ENCODE measurements at places on chromosomes 2 and 18.
A peak's percentile ranks its signal among the peaks of the same experiment; 100 is the strongest.

DNA sequence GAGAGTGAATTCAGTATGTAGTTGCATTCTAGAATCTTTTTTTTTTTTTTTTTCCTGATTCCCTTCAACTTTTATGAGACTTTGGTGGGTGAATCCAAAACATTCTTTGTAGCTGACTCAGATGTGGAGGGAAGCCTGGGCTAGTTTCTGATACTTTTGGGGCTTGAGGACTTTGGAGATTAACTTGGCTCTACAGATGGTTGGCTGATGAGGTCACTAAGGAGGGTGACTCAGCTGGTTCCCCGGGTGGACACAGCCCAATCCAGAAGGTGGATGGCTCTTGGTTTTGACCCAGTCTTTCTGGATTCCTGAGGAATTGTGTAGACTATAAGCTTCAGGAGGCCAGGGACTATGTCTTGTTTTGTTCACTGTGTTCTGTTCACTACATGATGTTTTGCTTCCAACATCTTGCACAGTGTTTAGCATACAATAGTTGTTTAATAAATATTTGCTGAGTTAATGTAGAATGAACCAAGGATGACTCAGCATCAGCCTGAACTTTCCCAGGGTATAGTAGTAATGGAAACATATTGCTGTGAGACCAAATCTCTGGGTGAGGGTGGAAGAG, 30.5 kb downstream of the LAMA3 start:
- DNase-seq = peak; percentile 86

DNA sequence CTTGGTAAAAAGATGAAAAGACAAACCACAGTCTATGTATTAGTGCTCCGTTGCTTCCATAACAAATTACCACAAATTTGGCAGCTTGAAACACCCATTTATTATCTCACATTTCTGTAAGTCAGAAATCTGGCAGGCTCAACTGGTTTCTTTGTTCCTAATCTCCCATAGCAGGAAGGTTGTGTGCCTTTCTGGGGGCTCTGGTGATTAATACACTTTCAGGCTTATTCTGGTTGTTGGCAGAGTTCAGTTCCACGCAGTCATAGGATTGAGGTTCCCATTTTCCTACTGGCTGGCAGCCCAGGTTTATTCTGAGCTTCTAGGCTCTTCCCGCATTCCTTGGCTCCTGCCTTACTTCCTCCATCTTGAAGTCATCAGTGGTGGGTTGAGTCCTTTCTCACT, 189.3 kb downstream of the ANAPC1 start:
- no peak for DNase-seq

GRCh38 chr2:229794636-229795035, 80.3 kb upstream of the DNER start:
- no peak for DNase-seq

- DNase-seq = no peak
Measured at GRCh38 chr2:147543056-147543455, 301.8 kb upstream of the ACVR2A start.

- DNase-seq = no peak
Measured at GRCh38 chr2:98598781-98599428, 9.4 kb downstream of the COA5 start.

DNA sequence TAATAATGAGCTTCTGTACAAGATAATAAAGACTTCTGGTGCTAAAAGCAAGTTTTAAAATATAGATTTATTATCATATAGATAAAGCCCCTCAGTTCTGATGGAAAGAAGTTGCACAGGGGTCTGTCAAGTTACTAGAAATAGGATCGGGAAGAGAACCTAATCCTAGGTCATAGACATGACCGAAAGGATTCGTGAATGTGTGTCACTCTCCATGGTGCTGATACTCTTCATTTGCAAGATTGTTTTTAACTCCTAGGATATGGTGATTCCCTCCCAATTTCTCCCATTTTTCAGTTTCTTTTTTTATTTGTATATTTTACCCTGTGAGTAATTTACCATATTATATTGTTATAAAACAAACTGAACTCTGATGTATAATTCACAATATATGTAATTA, 58.9 kb upstream of the CTNNA2 start:
- DNase-seq = no peak

DNA sequence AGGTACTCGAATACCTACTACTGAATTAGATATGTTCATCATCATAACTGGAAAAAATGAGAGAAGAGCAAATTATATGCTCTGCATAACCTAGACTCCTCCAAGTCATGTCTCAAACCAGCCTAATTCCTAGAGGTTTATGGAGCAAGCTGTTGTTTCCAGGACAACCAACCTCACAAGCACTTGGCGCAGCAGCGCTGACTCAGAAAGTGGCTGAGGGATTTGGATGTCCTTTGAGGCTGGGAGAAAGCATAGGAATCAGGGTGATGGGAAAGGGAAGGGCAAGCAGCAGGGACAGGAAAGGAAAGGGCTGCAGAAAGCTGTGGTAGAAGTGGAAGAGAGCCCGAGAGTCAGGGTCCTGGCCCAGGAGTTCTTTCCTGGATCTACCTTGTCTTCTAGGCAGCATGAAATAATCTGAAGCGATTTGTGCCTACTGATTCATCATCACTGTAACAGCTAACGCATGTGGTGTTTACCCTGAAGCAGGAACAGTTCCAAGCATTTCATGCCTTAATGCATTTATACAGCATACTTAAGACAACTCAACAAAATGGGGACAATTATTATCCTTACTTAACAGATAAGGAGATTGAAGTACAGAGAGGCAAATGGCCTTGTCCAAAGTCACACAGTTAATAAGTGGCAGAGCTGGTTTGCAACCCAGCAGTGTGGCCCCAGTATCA, 3.7 kb downstream of the PLEK start:
- DNase-seq = peak; percentile 65

GRCh38 chr18:56565551-56566345, 72.6 kb downstream of the TXNL1 start:
- DNase-seq = no peak

- no peak for DNase-seq
Measured at GRCh38 chr2:216012830-216013079, 596 bp downstream of the MREG start.

DNA sequence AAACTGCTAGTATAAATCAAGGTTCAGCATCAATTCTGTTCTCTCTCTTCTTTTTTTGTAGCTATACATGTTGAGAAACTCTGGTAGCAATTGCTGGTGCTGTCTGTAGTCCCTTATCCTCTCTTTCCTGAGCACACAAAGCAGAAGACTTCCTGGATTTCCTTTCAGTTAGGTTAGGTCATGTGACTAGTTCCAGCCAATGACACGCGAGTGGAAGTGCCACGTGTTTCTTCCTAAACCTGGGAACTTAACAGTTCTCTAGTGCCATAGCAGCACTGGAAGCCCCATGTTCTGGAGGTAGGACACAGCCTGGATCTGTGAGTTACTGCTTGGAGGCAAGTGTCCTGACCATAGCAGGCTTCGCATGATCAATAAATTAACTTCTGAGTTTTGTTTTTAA, 125.9 kb downstream of the PLA2R1 start:
- no peak for DNase-seq

GRCh38 chr2:44573996-44574395, 212.2 kb downstream of the CAMKMT start:
- DNase-seq = no peak

GRCh38 chr18:23596183-23596582, 9.9 kb upstream of the NPC1 start:
- DNase-seq = no peak

GRCh38 chr2:28750316-28751251, 1.0 kb upstream of the PPP1CB start:
- DNase-seq = no peak

DNA sequence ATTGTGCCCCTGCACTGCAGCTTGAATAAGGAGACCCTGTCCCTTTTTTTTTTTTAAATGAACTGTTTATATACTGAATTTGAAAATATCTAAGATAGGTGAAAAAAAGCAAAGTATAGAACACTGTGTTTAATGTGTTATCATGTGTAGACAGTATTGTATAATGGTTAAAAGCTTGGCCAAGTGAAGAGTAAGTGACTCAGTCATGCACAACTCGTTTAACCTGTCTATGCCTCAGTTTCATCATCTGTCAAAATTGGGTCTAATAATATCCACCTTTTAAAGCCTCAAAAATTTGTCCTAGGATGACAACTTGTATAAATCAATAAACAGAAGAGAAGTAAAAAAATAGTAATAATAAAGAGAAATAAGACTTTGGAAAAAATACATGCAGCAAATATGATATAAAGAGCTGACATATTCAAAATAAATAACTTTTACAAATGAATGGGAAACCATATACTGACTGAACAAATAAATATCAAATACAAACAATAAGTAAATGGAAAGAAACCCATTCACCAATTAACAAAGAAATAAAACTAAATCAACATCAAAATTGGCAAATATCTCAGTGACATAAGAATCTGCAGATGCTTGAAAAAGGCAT, 113.7 kb downstream of the C2orf74 start:
- no peak for DNase-seq

- no peak for DNase-seq
Measured at GRCh38 chr2:82317012-82317411, 2012.5 kb upstream of the LRRTM1 start.

- DNase-seq = no peak
Measured at GRCh38 chr2:231325826-231326225, 69.7 kb upstream of the B3GNT7 start.

- no peak for DNase-seq
Measured at GRCh38 chr2:112959109-112959812, 18.5 kb upstream of the IL36G start.

- DNase-seq = no peak
Measured at GRCh38 chr2:66683599-66683998, 248.7 kb downstream of the MEIS1 start.

GRCh38 chr2:152238016-152238415, 62.5 kb upstream of the STAM2 start:
- DNase-seq = no peak

- DNase-seq = no peak
Measured at GRCh38 chr2:72722492-72723070, 103.3 kb downstream of the EXOC6B start.

GRCh38 chr2:211093743-211094303, 537.4 kb downstream of the CPS1 start:
- no peak for DNase-seq

GRCh38 chr2:223613017-223613950, 11.1 kb upstream of the SCG2 start:
- peak; percentile 76 for DNase-seq

GRCh38 chr2:152694161-152694661, 23.1 kb downstream of the PRPF40A start:
- DNase-seq = peak; percentile 24

DNA sequence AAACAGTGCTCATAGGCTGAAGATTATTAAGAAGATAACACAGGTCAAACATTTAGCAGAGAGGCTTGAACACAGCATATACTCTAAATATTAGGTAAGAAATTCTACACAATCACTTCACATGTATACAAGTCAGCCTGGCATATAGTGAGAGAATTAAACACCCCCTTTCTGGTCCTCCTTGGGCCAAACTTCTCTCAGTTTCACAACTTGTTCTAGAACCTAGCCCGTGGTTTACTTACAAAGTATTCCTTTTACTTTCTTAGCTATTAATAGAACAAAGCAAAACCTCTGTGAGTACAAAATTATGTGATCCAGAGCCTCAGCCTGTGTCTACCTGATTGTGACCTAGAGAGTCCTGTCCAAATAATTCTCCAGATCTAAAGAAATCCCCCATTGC, 562.8 kb downstream of the TNS1 start:
- no peak for DNase-seq

GRCh38 chr2:144825331-144826020, 305.6 kb upstream of the ZEB2 start:
- no peak for DNase-seq

DNA sequence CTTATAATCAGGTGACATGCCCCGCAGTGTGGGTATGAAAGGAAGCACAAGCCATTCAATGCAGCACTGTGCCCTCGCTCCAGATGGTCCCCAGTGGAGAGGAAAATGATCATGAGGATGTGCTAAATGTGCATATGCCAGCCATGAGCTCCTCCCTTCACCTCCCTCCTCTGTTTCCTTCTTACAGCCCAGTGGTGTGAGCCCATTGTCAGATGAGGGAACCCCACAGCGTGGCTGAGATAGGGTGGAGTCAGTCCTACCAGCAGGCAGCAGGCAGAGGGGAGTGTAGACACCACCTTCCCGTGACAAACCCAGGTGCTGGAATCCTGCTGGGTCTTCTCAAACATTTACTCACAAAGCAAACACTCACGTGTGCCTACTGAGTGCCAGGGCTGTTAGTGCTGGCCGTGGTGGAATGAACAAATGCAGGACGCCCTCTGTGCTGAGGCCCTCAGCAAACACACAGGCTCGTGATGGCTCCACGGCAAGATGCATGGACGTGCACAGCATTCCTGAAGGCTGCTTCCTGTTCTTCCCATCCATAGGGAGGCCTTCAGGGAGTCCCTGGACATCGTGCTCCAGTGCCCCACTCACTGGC, 181.7 kb upstream of the TPO start:
- no peak for DNase-seq

DNA sequence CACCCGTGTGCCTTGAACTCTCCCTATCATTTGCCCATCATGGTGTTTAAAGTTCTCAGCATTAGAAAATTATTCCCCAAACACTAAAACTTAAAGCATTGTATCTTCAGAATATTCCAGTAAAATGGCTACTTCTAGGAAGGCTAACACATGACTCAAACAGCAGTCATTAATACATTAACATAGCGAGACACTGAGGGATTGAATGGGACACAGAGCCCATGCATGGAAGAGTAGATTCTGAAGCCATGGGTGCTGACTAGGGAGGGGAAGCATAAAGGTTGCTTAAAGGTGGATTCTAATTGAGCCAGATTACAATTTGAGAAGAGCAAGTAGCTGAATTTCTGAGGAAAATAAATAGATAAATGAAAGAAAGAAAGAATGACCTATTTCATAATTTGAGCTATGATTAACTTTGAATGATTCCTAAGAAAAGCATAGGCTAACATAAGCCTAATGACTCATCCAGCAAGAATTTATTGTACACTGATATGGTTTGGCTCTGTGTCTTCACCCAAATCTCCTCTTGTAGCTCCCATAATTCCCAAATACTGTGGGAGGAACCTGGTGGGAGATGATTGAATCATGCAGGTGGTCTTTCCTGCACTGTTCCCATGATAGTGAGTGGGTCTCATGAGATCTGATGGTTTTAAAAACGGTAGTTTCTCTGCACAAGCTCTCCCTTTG, 79.8 kb upstream of the PIK3C3 start:
- DNase-seq = no peak

DNA sequence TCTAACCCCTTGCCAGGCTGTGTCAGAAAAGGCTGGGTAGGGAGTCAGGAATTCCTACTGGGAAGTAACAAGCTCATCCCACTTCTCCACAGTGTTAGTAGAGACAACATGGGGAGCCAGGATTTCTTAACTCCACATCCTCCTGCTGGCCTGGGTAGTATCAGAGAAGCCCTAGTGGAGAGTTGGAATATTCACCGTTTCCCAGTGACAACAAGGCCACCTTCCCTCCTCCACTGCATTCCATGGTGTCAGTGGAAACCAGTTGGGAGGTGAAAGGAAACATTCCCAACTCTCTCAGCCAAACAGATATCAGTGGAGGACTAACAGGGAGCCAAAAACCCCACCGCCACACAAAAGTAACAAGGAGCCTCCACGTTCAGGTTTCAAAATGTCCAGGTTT, 41.2 kb downstream of the SRD5A2 start:
- no peak for DNase-seq

GRCh38 chr18:55658598-55658997, 70.6 kb upstream of the TCF4 start:
- no peak for DNase-seq
